CD4-positive, alpha-beta T cell treated with Interleukin-21 for 1 hour (primary cell): ENCODE measurements at places on chromosomes 2 and 18.

DNA sequence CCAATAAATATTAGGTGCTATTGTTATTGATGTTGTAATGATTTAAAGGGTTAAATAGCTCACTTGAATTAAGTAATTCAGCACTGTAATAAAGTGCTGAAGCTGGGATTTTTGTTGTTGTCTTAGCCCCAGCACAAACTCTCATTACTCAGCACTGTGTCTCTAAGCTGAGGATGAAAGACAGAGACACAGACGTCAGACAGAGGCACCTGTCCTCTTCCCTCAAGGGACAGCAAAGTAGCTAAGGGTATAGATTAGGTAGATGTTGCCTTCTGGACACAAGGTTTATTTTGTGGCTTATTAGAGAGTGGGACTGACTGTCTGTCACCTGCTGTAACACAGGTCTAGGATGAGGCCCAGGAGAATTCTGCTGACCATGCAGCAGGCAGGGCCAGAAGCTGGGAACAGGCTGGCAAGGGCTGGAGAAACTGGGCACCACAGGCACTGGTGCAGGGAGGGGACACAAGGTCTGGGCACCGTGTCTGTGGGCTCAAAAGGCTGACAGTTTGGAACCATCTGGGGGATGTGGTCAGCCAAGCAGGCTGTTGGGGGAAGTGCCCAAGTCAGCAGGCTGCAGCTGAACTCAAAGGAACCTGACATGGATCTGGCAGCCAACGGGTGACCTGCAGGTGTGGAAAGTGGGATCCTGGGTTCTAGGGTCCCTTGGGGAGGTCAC, 20.0 kb upstream of the PTPN4 start:
- DNase-seq = no peak

DNA sequence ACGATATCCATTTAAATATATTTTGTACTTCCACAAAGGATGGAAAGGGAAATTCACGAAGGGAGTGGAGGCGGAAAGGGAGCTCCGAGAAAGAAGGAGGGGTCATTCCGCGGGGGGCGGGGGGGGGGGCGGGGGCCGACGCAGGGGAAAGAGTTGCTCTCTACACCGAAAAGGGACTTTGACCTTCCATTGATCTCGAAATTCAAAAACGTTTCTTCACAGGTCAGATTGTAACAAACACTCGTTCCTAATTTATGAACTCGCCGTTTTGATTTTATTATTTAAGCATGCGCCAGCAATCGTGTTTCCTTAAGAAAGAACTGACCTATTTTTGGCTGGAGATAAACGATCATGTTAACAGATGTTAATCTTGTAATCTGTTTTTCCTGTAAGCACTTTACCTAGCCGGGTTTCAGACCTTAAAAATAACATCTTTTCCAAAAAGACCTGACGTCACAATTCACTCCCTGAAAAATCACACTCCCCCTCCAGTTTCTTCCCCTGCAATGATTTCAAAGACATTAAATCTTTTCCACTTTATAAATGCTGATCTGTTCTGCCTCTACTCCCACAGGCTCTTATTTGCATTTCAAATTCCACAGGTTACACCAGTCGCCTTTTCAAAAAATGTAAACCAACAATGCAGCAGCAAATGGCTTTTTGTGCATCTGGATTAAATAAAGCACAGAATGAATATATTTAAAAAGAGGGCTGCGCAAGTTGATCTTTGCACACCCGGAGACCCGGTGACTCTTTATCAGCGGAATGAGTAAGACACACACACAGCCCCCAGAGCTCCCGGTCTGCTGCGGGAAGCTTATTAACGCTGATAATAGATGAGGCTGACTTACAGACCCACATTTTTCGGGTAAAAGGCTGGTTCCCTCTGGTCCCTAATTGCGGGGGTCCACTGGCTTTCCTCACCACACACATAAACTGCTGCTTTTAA, 1.6 kb downstream of the ZNF516 start:
- peak; percentile 12 for DNase-seq

GRCh38 chr2:42998721-42999120, 206.3 kb upstream of the HAAO start:
- DNase-seq = no peak

DNA sequence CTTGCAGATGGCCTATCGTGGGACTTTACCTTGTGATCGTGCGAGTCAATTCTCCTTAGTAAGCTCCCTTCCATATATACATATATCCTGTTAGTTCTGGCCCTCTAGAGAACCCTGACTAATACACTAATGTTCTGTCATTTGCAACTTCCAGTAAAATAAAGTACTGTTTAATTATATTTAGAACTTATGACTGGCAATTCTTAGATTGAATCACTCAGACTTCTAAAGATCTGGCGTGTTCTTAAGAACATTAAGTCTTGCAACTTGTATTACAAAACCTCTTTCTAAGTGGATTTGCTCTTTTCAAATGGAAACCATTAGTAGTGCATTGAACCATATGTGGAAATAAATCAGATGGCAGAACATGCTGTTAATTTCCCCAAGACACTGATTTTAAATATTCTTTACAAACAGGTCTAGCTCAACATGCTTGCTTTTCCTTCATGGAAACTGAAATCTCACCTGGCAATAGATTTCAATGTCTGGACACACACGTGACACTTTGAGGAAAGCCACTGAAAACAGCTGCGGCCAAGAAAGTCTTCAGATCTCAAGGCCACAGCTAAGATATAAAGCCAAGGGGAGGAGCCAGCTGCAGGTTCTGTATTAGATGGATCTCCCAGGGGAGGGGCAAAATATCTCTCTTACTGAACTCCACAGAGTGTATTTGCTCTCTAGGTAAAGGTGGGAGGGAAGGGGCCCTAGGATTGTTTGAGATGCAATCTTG, 50.6 kb downstream of the PMAIP1 start:
- DNase-seq = no peak

GRCh38 chr2:113341191-113341869, 62.6 kb upstream of the PAX8 start:
- no peak for DNase-seq

DNA sequence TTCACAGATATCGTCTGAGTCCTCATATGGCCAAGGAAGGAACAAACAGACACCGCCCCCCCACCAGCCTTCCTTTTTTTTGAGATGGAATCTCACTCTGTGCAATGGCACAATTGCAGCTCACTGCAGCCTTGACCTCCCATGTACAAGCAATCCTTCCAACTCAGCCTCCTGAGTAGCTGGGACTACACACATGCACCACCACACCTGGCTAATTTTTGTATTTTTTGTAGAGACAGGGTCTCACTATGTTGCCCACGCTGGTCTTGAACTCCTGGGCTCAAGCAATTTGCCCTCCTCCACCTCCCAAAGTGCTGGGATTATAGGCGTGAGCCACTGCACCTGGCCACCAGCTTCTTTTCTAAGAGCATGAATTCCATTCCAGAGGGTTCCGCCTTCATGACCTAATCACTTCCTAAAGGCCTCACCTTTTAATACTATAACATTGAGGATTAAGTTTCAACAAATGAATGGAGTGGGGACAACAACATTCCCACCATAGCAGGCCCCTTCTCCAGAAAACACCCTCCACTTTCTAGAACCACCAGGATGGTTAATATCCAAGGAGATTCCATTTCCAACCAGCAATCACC, 2.2 kb upstream of the TMBIM1 start:
- no peak for DNase-seq

DNA sequence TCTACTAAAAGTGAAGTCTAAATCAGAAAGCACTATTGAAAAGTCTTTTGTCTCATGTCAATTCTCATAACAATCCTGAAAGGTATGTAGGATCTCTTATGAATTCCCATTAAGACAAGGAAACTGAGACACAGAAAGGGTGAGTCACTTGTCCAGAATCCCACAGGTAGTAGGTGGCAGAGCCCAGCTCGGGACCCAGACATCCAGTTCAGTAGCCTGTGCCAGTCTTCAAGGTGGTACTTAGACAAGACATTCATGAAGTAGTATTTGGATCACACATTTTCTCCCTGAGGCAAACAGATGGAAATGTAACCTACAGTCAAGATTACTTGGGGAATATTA, 14.8 kb upstream of the PARD3B start:
- no peak for DNase-seq

- no peak for DNase-seq
Observed at GRCh38 chr2:239935789-239936758, 89.1 kb downstream of the NDUFA10 start.

GRCh38 chr2:65671670-65672242, 239.4 kb upstream of the SPRED2 start:
- no peak for DNase-seq

DNA sequence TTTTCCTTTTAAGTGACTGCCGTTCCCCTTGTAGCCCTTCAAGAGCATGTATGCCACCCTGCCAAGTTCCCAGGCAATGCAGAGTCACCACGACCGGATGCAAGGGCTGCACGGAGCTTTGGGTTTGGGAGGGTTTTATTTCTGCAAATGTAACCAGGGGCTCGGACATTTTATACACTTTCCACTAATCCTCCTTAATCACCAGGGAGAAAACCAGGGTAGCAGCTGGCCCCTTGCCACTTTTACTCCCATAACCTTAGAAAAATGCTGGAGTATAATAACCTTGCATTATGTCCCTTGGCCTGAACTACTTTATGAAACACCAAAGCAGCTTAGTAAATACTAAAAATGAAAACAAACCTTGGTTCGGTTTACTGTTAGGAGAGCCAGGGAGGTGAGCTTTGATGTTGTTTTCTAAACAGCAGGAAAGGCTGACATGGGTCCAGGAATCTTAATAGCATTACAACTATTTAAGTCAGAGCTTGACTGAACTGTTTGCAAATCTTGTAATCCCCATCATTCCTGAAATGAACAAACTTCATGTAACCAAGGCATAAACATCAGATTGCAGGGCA, 152.8 kb upstream of the RIOK3 start:
- DNase-seq = no peak

DNA sequence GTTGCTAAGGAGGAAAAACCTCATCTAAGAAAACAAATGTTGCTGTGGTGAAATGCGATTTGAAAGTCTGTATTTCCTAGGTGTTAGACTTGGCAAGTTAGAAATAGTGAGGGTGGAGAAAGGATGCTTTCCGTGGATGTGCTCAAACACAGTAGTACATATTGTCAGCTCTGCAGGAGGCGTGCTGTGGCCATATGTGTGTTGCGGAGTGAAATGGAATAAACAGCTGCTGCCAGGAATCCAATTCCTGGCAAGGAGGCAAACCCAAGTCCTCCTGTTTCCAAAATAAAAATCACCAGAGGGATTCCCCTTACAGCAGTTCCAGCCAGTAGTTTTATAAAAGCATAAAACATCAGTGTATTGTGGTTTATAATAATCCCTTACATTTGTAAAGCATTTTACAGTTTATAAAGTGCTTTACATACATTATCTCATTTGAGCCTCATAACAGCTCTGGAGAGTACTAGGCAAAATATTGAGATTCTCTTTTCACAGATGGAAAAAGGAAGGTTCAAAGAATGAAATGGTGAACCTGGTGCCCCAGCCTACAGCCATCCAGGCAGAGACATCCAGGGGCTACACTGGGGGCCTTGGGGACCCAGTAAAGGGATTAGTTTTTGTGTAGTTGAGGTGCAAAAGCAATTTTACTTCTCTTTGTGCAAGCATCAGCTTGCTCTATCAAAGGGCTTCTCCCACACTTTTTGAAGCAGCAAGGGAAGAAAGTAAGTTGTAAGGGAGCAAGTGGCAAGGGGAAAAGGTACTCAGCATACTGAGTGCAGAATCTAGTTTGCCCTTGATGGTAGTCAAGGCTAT, 206.0 kb downstream of the AGPS start:
- DNase-seq = no peak

DNA sequence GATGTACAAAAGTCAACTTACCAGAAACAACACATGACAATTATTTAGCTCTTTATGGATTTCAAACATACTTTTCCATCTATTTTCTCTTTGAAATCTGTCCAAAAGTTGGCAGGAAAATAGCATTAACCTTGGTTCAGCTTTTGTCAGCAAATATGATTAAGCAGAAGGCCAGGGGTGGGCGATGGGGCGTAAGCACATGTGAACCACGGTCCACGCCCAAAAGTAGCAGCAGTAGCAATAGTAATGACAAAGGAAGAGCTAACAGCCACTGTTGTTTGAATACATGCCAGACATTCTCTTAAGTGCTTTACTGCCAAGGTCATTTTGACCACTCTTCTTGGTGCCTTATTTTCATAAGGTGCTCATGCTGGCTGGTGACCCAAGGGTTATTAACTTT, 73.5 kb downstream of the ANTXR1 start:
- DNase-seq = no peak

- DNase-seq = no peak
Observed at GRCh38 chr18:8559612-8560186, 49.5 kb upstream of the RAB12 start.

DNA sequence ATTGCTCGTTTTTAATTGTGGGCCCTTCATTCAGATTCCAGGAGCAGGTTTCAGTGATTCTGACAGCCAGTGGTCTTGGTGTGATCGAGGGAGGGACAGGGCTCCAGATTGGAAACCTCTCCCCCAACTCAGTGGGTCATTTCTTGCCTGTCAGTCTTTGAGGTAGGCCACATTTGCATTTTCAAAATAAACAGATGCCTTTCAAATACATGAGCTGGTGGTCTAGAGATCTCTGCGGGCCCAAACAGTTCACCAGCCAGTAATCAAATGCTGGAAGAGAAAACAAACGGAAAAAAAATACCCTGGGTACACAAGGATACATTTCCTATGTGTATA, 210.4 kb upstream of the SP5 start:
- DNase-seq = no peak

DNA sequence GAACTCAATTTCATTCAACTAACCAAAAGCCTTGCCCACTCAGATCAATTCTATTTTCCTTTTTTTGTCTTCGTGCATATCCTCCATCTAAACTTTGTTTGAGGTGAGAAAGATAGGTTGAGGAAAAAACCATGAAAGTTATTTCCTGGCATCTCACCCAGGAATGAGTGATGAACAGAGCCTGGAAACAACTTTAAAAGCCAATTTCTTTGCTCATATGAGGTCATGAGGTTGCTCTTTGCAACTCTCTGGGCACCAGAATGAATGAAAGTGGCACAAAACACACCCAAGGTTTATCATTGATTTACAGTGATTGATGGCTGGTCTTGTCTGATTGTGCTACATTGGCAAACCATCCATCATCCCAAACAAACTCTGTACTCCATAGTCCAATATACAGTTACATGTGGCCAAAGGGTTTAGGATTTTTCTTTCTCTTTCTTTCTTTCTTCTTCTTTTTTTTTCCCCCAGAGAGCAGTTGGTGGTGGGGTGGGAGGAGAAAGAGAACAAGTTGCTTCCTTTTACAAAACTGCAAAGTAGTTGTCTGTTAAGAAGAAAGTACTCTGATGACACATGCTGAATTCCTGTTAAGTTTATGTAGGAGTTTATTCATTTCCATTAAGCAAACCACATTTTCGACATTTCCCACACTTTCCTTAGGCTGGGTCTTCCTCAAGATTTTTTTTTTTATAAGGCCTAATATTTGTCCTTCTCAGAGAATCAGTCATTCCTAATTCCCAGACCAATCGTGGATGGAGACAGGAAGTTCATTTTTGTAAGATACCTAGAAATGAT, 575.9 kb upstream of the ZEB2 start:
- DNase-seq = no peak

- DNase-seq = no peak
Observed at GRCh38 chr2:230941202-230942180, 16.4 kb upstream of the GPR55 start.
